ENCODE measurements at places on chromosomes 3 and 15.

DNA sequence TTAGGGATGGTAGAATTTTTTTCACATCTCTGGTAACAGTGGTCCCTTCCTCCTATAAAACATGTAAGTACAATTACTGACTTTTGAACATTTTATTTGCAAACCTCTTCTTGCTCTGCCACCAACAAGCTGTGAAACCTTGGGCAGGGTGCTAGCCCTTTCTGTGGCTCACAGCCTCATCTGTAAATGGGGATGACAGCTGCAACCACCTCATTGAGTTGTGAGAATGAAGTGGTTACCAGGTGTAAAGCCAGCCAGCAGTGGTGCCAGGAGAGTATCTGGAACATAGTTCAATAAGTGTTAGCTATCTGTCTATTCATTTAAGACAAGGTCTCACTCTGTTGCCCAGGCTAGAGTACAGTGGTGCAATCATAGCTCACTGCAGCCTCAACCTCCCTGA lies 278.1 kb downstream of the ERC2 start:
- no peak for DNase-seq

DNA sequence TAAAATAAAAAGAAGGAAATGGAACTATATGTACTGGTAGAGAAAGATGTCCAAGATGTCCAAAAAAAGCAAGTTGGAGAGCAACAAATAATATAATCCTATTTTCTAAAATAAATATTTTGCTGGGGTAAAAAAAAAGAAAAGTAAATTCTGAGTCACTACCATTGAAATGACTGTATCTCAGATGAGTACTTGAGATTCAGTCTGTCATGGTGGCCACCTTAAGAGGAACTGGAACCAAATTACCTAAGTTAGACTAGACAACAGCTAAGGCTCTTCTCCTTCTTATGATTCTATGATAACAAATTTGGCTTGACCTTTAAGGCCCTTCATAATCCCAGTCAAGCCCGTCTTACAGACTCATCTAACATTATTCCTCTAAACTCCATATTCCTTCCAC lies 270.6 kb upstream of the HES1 start:
- DNase-seq, result no peak

DNA sequence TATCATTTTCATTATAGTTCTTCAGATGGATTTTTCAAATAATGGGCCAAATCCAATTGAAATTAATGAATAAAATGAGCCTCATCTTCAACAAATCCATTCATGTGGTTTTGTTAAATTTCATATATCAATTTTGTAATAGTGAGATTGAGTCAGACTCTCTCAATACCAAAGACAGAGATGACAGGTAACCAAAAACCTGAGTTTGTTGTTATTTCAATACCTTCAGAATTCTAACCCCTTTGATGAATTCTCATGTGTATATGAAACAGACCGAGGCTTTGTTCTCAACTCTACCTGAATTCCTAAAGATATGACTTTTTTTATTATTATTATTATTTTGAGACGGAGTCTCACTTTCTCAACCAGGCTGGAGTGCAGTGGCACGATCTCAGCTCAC lies 92.8 kb downstream of the FOXP1 start:
- DNase-seq, result no peak

DNA sequence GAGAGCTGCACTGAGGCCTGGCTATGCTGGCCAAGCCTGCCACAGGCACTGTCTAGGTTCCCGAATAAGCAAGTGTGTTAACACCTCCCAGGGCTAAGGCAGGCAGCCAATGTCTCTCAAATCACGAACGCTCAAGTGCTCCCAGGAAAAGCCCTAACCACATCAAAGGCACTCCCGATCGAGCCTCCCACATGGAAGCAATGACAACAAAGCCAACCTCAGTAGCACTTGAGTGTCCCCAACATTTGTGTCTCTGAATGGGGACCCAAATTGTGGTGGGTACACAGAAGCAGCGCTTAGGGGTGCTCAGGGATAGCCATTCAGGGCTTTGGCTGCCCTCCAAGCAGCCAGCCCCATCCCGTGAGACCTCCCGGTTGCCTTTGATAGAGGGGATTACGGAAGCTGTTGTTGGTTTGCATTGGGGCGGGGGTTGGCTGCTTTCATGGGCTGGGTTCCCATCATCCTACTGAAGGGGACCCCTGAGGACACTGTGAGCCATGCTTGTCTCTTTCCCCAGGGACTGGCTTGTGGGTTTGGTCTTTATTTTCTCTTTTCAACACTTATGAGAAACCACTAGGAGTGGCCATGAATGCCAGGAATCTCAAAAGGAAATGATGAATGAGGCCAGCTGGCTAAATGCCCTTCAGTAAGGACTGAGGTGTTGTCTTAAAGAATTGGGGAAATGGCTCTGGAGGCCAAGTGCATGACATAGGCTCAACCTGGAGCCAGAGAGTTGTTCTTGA lies 234.1 kb upstream of the FEZF2 start:
- DNase-seq, result no peak

GRCh38 chr3:157226173-157226847 lies 66.4 kb upstream of the CCNL1 start:
- DNase-seq, result no peak
